Liver (tissue), 10 donors: ENCODE measurements at places on chromosomes 3 and 15. TPM values are rescaled to one million over a fixed set of nuclear protein-coding genes. Genes with fewer than 3 reads are reported as not detected.

GRCh38 chr3:122858373-122858772 is 63.5 kb downstream of the SLC49A4 start:
- no peak for DNase-seq

GRCh38 chr3:48934333-48934991 is 15.8 kb downstream of the ARIH2 start:
- DNase-seq, result no peak

- no peak for DNase-seq
Observed at GRCh38 chr3:135853981-135854380, 111.5 kb upstream of the PPP2R3A start.

The WDR76 gene
- total RNA-seq, result 0.84 TPM

DNA sequence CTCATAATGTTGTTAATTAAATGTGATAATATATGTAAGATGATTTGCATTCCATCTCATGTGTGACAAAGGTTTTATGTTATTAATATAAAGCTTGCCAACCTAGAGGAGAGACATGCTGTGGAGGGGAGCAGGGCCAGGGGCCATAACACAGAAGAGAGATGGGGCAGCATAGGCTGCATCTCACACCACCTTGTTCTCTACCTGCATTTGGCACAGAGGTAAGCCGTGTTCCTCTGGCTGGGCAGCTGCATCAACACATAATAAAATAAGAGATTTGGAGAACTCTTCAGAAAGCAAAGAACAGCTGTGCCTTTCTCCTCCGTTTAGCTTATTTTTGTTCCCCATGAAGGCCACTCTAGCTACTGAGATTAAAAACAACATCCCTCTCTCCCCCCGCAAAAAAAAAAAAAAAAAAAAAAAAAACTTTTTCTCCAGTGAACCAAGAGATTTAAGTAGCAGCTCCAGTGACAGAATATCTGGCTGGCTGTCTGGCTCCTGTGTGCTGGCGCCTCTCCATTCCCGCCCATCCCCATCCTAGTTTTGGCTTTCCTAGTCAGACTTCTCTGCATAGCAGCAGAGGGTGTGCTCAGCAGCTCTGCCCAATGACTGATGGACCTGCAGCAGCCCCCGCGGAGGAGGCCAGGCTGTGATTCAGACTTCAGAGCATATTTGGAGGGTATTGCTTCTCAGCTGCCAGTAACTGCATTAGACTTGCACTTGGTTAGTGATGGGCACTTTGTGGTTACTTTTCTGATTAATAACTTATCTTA is 52.2 kb upstream of the STXBP5L start:
- DNase-seq, result no peak

The C15orf61 gene
- 2.5 TPM for total RNA-seq

GRCh38 chr15:88882785-88883184 is 12.6 kb downstream of the HAPLN3 start:
- DNase-seq, result no peak

- DNase-seq, result no peak
Observed at GRCh38 chr3:14592836-14593235, 52.7 kb upstream of the GRIP2 start.

GRCh38 chr15:32683906-32684584 is 33.8 kb upstream of the GREM1 start:
- no peak for DNase-seq

- DNase-seq, result no peak
Observed at GRCh38 chr15:37034835-37035748, 65.3 kb downstream of the MEIS2 start.

GRCh38 chr3:48516571-48516970 is 12.6 kb upstream of the SHISA5 start:
- DNase-seq, result no peak

The FAM227B gene
- total RNA-seq, result 3.1 TPM

The SH2D7 gene
- not detected for total RNA-seq

The PLSCR2 gene
- not detected for total RNA-seq

The NLGN1 gene
- total RNA-seq, result 0.37 TPM

DNA sequence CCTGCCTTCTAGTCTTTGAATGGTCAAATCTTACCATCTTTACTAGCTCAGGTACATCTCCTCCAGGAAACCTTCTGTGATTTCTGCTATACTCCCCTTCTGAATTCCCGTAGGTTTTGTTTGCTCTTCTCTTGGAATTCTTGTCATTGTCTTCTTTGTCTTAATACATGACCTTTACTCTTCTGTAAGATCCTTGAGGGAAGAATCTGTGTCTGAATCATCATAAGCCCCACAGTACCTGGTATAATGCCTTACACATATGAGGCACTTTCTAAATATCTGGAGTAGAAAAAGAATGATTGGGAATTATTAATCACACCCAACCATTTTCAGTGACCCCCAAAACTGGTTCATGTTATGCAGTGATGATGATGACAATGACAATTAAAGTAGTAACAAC is 210.1 kb upstream of the NR2E3 start:
- no peak for DNase-seq

- no peak for DNase-seq
Observed at GRCh38 chr15:60674704-60675395, 195.9 kb upstream of the ICE2 start.

The FGF7 gene
- total RNA-seq, result not detected

The TTLL13 gene
- not detected for total RNA-seq

DNA sequence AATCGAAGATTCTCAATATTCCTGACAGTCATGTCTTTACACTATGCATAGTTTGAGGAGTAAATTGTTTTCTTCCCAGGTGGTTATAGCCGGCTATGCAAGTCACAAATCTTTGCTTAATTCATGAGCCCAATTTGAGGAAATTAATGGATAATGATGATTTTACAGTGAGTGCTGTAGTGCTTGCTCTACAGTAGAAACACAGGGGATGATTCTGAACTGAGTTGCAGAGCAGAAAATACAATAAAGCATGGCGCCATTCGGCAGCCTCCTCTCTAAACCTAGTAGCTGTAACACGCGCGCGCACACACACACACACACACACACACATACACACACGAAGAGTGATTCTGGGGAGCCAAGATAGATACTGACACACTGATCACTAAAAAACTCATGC is 181.7 kb upstream of the DPH6 start:
- no peak for DNase-seq

GRCh38 chr3:182241766-182242488 is 530.2 kb downstream of the SOX2 start:
- DNase-seq, result no peak

DNA sequence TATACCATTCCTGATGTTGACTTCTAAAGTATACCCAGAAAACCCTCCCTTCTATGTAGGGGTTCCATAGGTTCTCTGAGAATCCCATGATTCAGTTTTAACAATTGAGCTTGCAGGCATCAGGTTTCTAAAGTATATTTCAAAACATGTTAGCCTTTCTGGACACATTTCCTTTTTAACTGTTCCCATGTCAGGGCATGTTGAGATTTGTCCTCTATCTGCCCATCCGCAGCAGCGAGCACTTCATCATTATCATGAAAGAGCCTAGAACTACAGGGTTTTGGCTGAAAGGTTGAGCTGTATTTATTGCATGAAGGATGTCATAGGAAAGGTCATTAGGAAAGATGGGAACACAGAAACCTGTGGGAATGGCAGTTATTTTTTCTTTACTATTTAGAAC is 201.1 kb upstream of the BHLHE40 start:
- DNase-seq, result no peak

DNA sequence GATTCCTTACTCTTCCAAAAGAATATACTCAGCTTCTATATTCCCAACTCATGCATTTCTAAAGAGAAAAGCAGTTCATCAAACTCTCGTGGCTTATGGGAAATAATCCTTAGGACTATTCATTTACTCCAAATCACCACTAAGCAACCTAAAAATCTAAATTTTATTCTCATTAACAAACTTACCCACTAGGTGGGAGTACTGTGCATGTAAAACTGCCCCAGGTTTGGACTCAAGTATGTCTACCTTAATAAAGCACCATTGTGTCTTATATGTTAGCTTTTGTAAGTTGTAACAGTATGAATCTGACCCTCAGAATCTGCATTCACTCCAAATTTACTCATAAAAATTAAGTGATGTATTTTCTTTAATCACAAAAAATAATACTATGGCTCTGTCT is 25.3 kb downstream of the RAD18 start:
- no peak for DNase-seq

The MOBP gene
- not detected for total RNA-seq

- no peak for DNase-seq
Observed at GRCh38 chr15:89441295-89441812, 55.0 kb downstream of the RHCG start.

- DNase-seq, result no peak
Observed at GRCh38 chr3:106485802-106486201, 617.0 kb upstream of the CBLB start.

GRCh38 chr3:123300583-123300982 is 98.8 kb downstream of the SEC22A start:
- no peak for DNase-seq

- no peak for DNase-seq
Observed at GRCh38 chr15:39361497-39361896, 219.4 kb upstream of the THBS1 start.

DNA sequence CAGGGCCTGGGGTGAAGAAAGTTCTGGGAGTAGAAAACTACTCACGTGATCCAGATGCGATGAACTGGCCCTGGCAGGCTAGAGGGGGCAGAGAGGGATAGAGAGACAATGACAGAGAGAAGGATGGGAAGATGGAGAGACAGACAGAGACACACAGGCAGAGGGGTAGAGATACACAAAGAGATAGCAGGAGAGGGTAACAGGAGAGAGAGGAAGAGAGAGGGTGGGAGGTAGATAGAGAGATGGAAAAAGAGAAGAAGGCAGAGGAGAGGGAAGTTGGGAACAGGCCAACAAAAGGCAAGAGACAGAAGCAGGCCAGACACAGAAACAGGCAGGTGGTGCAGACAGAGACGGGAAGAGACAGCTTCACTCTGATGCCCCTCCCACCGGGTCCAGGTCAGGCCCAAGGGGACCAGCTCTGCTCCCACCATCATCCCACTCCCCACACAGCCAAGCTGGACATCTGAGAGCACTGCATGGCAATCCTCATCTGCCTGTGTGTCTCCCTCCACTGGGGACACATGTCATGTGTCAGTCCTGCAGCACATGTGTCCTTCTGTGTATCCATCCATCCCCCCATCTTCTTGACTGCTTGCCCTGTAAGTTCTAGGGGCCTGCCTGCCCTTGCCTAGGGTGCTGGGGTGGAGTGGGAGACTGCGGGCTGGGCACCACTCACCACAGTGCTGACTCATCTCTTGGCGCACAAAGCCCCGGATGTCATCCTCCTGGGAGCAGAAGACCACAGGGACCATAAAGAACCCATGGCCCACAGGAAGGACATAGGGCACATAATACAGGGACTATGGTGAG is 2.2 kb upstream of the UCN2 start:
- no peak for DNase-seq

DNA sequence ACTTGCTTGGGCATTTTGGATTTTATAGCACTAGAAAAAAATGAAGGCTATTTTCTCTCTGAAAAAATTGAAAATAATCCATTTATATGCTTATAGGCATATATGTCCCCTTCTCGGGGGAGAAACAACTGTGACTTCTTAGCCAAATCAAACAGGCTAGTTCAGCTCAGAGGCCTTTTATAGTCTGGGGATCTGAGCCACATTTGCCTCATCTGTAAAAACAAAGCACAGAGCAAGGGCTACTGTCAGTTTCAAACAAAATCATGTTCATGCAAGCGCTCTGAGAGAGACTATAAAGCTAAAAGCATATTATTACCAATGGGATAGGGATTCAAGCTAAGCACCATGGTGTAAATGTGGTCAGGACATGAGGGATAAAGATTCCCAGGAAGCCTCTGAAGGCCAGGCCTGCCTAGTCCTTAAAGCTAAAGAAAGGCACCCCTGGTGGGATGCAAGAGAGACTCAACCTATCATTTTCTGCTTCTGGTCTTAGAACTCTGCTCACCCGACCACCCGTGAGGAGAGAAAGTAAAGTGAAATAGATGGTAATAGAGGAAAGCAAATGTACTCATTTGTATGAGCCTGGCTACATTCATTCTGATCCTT is 51.0 kb upstream of the IL12A start:
- DNase-seq, result no peak

DNA sequence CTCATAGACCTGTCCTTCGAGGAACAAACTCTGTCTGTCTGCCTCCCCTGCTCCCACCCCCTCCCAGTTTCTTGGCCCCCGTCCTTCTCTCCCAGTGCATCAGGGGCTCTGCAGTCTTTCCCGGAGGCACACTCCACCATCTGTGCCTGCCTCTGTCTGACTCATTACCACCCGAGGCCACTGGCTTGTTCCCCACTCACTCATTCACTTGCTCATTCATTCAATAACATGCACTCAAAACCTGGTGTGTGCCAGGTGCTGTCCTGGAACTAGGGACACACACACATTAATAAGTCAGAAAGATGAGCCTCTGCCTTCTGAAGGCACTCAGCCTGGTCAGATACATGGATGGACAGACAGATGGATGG is 12.4 kb downstream of the AMIGO3 start:
- DNase-seq, result no peak

The PYGO1 gene
- total RNA-seq, result 2.9 TPM

- DNase-seq, result no peak
Observed at GRCh38 chr15:48754011-48754410, 56.9 kb downstream of the CEP152 start.

GRCh38 chr15:52006702-52007340 is 12.2 kb upstream of the MAPK6 start:
- DNase-seq, result no peak

GRCh38 chr15:29867241-29868000 is 45.2 kb upstream of the TJP1 start:
- no peak for DNase-seq

DNA sequence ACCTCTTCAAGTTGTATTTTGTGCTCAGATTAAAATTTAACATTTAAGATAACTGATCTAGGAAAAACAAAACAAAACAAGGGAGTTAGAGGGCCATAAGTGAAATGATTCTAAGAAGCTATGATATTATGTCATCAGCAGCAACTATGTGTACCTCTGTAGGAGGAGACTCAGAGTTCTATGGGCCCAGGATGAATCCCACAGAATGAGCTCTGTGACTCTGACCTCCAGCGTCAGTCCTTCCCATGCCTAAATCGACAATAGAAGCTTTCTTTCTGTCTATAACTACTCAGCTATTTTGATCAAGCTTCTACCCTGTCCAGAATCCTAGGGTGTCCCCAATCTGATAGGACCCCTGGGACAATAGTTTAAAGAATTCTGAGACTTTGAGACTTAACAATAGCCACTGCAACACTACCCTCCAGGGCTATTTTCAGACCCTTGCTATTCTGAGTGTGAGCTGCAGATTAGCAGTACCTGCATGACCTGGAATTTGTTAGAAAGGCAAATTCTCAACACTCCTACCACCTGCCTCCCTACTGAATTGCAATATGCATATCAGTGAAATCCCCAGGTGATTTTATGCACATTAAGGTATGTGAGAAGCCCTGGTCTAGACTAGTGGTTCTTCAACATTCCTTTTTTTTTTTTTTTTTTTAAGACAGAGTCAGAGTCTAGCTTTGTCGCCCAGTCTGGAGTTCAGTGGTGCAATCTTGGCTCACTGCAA is 66.7 kb downstream of the ARHGAP31 start:
- no peak for DNase-seq

The FRMD5 gene
- not detected for total RNA-seq

- no peak for DNase-seq
Observed at GRCh38 chr3:66490214-66490613, 10.6 kb downstream of the LRIG1 start.

GRCh38 chr3:16516695-16517481 is 3.4 kb upstream of the RFTN1 start:
- DNase-seq, result no peak

- no peak for DNase-seq
Observed at GRCh38 chr15:98728811-98729160, 80.4 kb downstream of the IGF1R start.
